ENCODE measurements at places on chromosomes 16 and 17.
A peak's percentile ranks its signal among the peaks of the same experiment; 100 is the strongest.

GRCh38 chr17:6570731-6571451, 14.5 kb upstream of the PITPNM3 start:
- DNase-seq: no peak

DNA sequence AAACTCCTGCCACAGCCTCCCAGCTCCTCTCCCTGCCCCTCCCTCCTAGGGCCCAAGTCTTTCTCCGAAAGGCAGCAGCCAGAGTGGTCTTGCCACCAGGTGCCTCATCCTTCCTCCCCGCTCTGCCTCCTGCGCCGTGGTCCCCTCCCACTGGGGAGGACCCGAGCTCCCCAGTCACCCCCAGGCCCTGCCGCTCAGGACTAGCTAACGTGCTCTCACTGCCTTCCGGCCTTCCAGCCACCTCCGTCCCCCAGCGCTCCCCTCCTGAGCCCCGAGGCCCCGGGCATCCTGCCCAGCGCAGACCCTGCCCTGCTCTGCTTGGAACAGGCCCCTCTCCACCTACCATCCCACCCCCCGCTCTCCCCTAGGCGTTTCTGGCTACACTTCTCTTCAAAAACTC, 19.4 kb upstream of the COL1A1 start:
- no peak for DNase-seq

DNA sequence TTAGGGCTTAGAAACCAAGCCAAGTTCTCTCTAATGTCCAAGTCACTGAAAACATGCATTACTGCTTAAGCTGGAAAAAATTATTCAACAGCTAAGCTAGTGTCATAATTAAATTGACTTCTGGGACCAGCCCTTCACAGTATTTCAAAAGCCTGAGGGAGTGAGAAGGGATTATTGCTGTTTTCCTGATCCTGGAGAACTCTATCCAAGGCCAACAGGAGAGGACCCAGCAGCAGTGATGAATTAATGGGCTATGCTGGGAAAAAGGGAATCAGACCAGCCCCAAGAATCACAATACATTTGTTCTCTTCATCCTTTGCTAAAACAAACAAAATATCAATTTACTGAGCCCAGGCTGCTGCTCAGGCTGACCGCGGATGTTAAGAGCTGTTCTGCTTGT, 34.5 kb upstream of the CLEC3A start:
- DNase-seq: no peak

GRCh38 chr17:39225308-39225958, at the start of gene STAC2:
Gene STAC2 (minus strand): TSS chr17:39225945. CDS start chr17:39225502, 443 bp downstream.
- no peak for DNase-seq

DNA sequence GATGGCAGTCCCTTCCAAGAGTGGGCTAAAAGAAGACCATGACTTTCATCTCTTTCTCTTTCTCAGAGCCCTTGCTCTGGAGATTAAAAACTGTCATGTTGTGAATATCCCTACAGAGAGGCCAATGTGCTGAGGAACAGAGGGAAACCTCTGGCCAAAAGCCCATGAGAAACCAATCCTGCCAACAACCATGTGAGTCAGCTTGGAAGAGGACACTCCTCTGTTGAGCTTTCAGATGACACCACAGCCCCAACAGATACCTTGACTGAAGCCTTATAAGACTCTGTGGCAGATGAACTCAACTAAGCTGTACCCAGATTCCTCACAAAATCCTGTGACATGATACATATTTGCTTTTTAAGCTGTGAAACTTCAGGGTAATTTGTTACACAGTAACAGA, 19.6 kb downstream of the CPPED1 start:
- no peak for DNase-seq

- DNase-seq: no peak
These were observed 961 bp downstream of the FGF11 start for GRCh38 chr17:7440113-7440833.

- no peak for DNase-seq
These were observed 5.4 kb downstream of the APOBR start for GRCh38 chr16:28499854-28500253.

- DNase-seq: no peak
These were observed 37.3 kb downstream of the MMP15 start for GRCh38 chr16:58062821-58063220.

DNA sequence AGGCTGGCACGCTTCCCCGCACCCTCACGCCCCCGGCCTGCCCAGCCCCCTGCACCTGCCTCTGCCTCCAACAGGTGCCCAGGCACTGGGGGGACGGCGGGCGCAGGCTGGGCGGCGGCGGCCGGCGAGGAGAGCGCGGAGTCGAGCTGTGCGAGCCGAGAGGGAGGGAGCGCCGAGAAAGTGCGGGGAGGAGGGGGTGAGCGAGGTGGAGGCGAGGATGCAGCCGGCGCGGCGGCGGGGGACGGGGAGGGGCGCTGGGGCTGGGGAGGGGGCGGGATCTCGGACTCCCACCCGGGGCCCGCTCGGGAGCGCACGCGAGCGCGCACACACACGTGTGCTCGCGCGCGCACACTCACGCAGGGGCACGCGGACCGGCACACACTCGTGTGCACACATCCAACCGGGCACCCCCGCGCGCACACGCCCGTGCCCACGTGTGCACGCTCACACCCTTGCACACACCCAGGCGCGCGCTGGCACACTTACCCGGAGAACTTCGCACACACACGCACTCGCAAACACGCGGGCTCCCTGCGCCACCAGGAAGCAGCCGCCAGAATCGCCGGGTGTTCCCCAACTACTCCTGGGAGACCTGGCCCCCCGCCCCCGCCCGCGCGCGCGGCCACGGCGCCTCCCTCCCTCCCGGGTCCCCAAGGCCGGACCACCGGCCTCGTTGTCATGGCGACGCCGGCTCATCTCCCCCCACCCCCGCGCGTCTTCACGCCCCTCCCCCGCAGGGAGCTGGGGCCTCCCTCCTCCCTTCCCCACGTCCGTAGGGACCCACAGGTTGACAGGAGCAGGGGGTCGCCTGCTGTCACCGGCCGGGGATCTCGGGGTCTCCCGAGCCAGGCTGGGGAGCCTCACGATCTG, at the start of gene DOC2A:
Gene DOC2A, minus strand, starts transcription at position 184 of the 870 bp plus-strand sequence. CDS start 805 bp downstream, outside the sequence.
- DNase-seq: no peak

DNA sequence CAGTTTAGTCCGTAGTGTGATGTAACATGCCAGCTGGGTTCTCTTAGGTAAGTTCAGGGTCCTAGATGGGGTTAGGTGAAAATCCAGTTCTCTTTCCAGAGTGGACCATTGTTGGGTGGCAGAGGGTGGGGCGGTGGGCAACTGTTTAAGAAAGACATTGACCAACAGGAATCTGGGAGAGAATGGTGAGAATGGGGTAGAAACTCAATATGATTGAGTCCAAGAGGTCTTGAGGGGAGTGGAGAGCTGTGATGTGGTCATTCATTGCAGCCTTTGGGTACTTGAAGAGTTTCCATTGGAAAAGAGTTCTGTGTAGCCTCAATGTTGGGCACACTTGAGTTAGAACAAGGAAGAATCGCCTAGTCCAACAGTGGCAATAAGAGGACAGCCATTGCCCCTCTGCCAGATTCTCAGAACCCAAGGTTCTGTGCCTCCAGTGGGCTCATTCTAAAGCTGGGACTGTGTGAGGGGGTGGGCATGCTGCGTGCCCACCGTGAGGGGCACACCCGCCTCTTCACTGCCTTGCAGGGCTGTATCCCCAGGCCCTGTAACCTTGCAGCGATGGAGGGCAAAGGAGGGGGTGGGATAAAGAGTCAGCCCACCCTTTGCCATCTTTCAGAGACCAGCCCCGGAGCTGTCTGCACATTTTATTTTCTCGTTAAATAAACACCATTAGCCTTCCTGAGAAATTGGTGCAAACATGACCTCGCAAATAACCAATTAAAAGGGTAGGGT, 208.1 kb downstream of the CCDC182 start:
- DNase-seq: no peak

GRCh38 chr16:25126820-25127232, 15.3 kb downstream of the LCMT1 start:
- DNase-seq: peak; percentile 82

DNA sequence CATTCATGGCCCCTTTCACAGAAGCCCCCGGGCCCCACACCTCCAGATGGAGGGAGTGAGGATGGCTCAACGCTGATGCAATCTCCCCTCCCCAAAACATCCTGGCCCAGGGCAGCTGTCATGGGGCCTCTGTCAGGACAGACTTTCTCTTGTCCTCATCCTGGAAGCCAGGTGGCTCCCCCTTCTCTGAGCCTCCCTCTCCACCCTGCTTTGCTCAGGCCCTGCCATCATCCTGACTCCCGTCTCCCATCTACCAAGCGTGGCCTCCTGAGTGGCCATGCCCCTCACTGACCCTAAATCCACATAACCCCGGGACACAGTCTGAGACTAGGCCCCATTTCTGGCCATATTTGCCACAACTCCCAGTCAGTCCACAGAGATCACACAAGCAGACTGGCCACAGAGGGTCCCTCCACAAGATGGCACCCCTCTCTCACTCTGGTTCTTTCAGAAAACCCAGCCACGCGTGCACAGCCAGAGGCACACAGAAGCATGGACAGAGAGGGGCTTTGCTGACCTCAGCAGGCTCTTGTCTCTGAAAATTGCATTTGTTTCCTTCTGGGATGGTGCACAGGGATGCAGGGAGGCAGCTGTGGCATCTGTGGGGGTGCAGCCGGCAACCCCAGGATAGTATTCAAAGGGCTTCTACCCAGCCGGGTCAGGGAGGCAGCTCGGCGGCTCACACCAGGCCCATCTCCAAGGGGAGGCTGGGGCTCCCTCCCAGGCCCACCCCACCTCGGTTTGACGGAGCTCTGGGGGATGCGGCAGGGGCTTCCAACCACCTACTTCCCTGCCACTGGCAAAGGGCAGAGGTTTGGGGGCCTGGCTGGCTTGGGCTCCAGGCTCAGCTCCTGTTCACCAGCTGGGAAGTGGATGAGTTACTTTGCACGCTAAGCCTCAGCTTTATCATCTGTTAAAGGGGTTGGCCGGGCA, 16.9 kb downstream of the DOC2B start:
- no peak for DNase-seq

DNA sequence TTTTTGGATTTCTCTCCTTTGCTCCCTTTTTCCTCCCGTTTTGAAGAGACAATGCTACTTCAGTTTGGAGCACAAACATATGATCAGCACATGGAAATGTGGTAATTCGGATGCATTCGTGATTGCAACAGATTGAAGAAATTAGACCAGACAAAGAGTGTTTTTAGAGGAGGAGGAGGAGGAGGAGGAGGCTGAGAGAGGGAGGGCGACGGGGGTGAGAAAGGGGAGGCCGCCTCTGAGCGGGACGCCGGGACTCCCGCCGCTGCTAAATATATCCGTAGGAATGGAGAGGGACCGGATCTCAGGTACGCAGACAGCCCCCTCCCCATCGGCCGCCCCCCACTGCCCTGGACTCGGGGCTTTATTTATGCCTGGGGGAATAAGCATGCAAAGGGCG, 179.3 kb downstream of the SEC14L1 start:
- no peak for DNase-seq

DNA sequence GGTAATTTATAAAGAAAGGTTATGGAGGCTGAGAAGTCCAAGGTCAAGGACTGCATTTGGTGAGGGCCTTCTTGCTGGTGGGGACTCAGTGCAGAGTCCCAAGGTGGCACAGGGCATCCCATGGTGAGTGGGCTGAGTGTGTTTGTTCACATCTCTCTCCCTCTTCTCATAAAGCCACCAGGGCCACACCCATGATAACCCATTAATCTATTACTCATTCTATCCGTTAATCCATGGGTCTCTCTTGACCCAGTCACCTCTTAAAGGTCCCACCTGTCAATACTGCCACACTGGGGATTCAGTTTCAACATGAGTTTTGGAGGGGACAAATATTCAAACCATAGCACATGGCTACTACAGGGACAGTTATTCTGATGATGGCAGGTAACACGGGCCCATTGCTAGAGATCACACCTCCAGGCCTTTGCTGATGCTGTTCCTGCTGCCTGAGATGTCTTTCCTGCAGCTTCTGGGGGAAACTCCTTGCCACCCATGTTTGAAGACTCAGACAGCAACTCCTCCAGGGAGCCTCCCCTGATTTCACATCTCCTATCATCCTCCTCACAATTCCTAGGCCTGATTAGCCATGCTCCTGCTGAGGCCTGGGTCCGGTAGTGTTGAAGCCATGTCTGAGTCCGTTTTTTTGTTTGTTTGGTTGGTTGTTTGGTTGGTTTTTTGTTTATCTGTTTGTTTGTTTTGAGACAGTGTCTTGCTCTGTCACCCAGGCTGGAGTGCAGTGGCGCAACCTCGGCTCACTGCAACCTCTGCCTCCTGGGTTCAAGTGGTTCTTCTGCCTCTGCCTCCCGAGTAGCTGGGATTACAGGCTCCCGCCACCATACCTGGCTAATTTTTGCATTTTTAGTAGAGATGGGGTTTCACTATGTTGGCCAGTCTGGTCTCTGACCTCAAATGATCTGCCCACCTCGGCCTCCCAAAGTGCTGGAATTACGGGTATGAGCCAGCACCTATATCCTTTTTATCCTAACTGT, 16.1 kb downstream of the SOCS1 start:
- no peak for DNase-seq

- no peak for DNase-seq
These were observed 554 bp downstream of the MTSS2 start for GRCh38 chr16:70685061-70685937.

DNA sequence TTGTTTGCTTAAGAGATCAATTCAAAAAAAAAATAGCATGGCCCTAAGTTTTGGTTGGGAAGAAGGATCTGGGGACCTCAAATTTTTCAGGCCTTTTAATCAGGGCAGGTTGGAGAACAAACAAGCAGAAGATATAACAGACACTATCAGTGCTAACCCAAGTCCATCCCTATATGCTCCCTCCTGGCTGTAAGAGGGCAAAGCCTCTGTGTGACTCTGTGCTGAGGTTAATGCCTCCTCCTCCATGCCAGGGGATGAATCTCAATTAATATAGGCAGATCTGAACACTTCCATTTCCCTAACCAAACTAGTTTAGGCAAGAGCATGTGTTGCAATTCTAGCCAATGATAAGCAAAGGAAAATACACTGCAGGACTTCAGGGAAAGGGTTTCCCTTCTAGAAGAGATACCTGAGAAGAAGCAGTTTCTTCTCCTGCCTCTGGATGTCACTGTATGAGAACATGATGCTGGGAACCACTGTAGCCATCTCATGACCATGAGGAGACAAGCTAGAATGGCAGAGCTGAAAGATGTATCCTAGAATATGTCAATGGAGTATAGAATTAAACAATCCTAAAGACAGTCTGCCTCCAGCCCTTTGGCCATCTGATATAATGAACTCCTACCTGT, 76.0 kb downstream of the CHD9NB start:
- no peak for DNase-seq

- no peak for DNase-seq
These were observed 4.3 kb upstream of the MYL4 start for GRCh38 chr17:47204722-47205418.

GRCh38 chr16:25925421-25925820, 233.7 kb downstream of the HS3ST4 start:
- no peak for DNase-seq

GRCh38 chr17:20097330-20097729, 88.2 kb downstream of the SPECC1 start:
- DNase-seq: no peak

All from non-pigmented ciliary epithelial cell (primary cell).